ENCODE measurements at places on chromosomes 6 and 20.

DNA sequence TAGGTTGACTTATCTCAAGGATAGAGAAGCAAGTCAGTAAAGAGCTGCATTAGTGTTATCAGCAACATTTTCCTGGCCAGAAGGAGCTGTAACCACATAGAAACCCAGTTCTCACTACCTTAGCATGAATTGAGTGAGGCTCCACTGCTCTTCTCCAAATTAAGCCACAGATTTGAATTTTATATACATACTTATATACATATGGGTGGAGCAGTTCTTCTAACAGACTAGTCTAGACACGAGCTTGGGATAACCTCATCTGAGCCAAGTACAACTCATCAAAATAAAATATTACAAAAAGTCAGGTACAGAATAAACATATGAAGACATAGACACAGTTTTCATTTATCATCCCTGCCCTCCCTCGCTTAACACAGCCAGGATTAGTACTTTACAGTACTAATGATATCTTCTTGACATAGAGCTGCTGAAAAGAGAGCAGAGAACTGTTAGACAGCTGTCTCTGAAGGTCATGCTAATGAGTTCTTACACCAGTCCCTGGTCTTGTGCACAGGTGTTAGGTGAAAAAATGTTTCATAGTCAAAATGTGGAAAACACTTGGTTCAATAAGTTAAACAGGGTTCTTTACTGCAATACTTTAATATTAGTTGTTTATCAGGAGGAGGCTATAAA is 147.4 kb upstream of the HTR1E start:
- DNase-seq: no peak

GRCh38 chr6:149895833-149896271 is 2.1 kb downstream of the RAET1E start:
- no peak for DNase-seq

GRCh38 chr6:158999666-159000403 is at the start of gene RSPH3:
RSPH3 (minus strand) TSS chr6:159000202; CDS start chr6:158999550, 652 bp downstream.
- peak; percentile 74 for DNase-seq

DNA sequence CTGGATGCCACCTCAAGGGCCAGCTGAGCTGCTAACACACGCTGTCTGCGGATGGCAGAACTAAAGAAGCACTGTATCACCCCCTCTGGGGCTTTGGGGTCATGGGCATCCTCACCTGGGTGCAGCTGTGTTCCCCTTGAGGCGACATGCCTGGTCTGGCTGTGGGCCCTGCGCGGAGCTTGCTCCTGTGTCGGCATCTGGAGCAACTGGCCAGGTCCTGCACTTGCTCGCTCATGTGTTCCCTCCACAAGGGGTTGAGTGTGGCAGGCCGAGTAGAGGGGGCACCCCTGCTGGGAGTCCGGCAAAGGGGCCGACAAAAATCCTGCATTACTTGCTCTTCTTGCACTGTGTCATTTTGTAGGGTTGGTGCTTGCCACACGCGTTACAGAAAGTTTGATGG is 189.0 kb downstream of the CDKAL1 start:
- DNase-seq: no peak

DNA sequence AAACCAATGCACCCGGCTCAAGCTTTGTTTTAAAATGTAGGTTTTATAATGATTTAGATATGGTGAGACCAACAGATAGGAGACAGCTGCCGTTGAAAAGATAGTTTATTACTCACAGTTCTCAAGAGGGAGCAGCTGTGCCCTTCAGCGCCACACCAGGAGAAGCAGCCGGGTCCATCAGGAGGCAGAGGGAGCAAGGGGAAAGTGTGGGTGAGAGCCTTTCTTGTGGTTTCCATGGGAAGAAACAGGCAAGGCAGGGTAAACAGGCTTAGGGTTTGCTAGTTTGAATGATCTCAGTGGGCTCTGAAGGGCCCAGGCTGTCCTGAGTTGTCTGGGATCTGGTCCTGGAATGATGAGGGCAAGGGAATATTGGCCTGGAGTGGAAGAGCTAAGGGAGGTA is 117.7 kb upstream of the PLCB4 start:
- no peak for DNase-seq

DNA sequence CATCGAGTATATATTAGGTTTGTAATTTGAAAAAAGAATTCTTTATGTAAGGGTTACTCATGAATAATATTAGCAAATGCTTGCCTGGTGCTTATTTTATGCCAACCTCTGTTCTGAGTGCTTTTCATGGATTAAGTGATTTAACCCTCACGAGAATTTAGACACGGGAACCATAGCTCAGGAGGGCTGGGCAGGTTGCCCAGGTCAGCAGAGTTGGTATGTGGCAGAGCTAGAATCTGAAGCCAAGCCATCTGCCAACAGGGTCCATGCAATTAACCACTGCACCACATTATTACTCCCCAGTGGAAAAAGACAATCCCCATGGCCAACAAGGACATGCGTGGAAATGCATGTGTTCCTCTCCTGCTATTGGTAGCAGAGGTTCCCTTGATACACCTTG is 345.6 kb downstream of the CDC5L start:
- no peak for DNase-seq

- no peak for DNase-seq
Observed at GRCh38 chr6:135358251-135358821, 139.2 kb downstream of the AHI1 start.

- no peak for DNase-seq
Observed at GRCh38 chr6:96582436-96582835, 19.5 kb downstream of the FHL5 start.

DNA sequence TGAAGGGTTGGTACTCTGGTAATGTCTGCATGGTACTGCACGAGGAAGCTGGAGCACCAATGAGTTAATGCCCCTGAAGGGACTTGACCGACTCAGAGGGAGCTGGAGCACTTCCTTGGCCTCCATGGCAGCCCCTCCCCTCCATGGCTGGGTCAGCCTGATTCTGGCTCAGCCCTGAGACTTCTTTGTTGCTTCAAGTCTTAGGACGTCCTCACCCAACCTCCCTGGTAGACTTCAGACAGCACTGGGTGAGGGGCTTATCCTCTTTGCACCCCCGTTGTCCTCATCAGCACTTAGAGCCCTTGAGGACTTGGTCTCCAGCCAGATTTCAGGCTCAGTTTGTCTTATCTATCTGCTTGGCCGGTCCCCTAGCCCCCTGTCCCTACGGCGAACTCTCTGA is 16.4 kb upstream of the TAGAP start:
- no peak for DNase-seq

- no peak for DNase-seq
Observed at GRCh38 chr20:6439737-6440442, 317.1 kb upstream of the FERMT1 start.

DNA sequence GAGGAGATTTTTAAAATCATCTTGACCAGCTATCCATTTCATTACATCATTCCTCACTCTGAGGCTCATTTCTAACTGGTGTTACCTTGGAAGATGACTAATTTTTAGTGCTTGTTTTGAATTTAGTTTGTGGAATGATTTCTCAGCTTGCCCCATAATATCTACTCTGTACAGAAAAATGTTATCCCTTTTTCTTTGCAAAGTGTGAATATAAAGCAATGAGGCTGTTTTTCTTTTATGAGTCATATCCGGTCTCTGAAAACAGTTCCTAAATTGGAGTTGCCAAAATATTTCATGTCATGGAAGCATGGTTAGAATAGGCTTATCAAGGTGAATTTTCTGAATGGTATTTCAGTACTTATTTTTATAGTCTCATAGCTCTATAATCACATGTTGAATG is 43.8 kb downstream of the FUT9 start:
- no peak for DNase-seq

Data from stimulated activated CD4-positive, alpha-beta T cell treated with anti-CD3 and anti-CD28 coated beads, TNF-alpha, amount 100 ng/mL, for 1 hour (primary cell).